Cortex of kidney (tissue), 1 donor: ENCODE measurements at places on chromosomes 2 and 18.

DNA sequence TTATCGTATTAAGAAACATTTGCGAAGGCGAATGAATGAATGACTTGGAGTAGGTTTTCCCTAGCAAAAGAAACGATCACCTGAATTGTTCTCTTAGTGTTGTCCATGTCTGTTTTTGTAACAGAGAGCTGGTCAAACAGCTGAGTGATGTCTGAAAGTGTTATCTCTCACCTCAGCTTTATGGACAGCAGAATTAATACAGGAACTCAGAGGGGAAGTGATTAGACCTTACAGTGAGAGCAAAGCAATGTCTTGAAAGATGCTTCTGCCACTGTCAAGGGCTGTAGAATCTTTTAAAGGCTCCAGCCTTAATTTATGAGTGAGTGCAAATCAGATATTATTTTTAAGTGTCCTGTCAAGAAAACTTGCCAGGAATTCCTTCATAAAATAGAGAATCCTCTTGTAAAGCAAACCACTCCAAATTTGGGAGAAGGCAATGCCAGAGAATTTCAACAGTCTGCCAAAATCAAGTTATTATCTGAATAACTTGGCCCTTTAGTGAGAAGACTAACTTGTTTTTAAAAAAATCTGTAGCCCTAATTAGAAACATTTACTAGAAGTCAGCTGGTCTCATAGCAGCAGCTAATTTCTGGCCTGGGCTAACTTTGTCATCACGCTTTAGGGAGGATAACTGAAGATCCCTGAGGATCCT, 60.7 kb downstream of the CDC42EP3 start:
- DNase-seq, result no peak

- no peak for DNase-seq
These were observed 258.8 kb downstream of the DLGAP1 start for GRCh38 chr18:4196351-4196750.

GRCh38 chr2:222944552-222944951, 83.7 kb downstream of the ACSL3 start:
- no peak for DNase-seq

DNA sequence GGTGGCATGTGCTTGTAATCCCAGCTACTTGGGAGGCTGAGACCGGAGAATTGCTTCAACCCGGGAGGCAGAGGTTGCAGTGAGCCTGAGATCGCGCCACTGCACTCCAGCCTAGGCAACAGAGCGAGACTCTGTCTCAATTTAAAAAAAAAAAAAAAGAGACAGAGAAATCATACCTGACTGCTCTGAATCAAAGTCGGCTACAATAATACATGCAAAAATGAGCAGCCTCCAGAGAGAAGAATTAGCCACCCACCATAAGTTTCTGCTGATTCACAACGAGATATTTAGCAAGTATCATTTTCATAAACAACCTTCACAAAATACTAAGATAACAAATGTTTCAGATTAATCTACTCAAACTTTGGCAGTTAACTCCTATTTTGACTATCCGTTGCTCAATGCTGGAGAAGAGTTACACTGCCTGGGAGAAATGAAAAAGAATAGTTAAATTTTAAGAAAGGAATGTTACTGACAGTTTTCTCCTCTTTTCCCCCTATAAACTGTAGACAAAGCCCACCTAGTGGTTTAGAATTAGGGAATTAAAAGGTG, 1.5 kb downstream of the OSBPL1A start:
- no peak for DNase-seq

DNA sequence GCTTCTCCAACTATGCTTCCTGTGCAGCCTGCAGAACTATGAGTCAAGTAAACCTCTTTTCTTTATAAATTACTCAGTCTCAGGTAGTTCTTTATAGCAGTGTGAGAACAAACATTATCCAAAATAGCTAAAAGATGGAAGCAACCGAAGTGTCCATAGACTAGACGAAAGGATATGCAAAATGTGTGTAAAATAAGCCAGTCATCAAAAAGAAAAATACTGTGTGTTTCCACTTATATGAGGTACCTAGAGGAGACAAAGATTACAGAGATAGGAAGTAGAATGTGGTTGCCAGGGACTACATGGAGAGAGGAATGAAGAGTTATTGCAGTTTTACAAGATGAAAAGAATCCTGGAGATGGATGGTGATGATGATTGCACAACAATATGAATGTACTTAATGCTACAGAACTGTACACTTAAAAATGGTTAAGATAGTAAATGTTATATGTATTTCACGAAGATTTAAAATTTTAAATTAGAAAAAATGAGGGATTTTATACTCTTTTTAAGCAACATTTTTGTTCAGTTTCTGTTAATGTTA, 99.3 kb upstream of the FN1 start:
- no peak for DNase-seq

- no peak for DNase-seq
These were observed 100.9 kb downstream of the ASAP2 start for GRCh38 chr2:9307535-9307934.

DNA sequence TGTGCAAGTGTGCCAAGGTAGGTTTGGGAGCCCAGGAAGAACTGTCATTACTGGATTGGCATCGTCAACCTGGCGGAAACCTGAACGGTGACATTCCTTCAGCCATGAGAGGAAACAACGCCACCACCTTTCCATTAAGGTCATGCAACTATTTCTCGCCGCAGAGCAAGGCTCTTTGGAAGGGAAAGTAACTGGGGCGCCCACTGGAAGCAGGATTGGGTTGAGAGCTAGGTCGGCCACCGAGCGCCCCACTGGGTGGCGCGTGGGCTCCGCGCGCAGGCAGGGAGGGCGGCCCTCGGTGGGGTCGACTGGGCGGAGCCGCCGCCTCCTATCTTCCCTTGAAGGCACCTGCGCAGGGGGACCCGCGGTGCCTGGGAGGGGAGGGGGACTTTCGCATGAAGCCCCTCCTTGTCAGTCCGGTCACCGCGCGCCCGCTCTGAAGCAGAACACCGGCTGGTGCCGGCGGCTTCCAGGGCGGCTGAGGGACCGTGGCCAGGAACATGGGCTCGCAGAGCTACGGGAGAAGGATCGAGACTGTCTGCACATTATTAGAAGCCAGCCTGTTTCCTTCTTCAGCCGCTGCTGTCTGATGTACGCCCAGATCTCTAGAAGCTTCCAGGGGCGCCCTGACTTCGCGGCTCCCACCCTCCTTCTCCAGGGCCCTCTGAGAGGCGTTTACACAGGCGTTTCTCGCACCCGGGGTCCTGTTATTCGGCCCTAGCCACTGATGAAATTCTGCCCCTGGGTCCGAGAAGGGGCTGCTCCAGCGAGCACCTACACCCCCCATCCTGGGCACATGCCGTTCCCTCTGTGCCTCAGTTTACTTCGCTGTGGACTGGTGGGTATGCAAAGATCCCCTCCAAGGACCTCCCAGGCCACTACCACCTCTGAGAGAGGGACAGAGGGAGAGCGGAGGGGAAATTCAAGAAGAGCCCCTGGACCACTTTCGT, 27.3 kb upstream of the MAL start:
- no peak for DNase-seq

- DNase-seq, result no peak
These were observed 2.7 kb upstream of the LRP2 start for GRCh38 chr2:169365029-169365480.

GRCh38 chr2:60424233-60424632, 129.2 kb downstream of the BCL11A start:
- DNase-seq, result no peak

DNA sequence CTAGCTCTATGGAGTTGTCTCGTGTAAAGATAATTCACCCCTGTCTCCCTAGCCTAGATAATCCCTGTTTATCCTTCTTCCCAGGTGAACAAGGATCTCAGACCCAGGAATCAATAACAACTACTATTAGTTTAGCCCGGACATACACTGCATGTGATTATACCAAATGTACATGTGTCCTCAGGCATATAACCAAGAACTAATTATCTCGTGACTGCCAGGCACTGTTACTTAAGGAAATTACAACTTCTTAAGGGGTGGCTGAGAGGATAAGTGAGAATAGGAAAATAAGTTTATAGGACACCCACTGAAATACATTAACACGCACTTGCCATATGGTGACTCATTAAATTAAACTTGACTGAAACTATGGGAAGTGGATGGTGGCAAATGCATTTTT, 126.6 kb downstream of the CNTNAP5 start:
- no peak for DNase-seq

DNA sequence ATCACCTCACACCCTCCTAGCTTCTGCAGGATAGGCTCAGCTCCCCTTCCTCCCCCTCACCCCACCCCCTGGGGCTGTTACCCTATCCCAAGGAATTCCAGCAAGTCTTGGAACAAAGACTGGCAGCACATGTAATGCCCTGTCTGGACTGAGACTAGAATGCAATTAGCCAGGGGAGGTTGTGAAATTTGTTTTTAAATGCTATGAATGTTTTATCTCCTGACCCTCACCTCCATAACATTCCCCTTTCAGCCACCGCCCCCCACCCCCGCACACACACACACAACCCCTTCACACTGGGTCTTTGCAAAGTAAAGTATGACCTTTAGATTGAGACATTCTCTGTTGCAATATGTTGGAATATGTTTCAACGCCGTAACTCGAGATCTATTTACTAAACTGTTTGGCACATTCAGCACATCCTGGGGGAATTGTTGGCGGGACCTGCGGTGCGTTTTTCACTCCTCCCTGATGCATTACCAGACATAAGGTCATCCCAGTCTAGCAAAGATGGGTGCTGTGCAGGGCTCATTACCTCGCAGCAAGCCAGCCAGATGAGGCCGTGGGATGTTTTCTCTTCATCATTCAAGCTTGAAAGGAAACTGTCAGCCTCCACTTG, 290.7 kb upstream of the SLC14A2 start:
- no peak for DNase-seq

DNA sequence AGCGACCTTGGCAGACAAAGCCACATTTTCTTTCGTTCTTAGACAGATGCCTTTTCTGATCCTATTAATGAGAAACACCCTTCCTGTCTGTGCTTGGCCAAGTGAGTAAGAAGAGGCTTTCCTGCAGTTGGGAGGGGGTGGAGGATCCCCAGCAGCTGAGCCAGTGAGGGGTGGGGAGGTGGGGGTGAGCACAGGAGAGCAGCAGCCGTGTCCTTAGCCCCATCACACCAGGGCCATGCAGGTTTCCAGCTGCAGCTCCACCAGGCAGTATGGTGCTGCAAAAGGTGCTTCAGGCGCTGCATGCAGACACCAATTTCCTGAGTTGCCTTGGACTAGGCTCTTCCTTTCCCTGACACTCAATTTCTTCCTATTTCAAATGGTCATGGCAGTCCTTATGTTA, 123.3 kb upstream of the SIX2 start:
- DNase-seq, result no peak
